ENCODE measurements at places on chromosomes 13 and 19.

- no peak for DNase-seq
Observed at GRCh38 chr19:8355631-8356402, 8.1 kb upstream of the ANGPTL4 start.

DNA sequence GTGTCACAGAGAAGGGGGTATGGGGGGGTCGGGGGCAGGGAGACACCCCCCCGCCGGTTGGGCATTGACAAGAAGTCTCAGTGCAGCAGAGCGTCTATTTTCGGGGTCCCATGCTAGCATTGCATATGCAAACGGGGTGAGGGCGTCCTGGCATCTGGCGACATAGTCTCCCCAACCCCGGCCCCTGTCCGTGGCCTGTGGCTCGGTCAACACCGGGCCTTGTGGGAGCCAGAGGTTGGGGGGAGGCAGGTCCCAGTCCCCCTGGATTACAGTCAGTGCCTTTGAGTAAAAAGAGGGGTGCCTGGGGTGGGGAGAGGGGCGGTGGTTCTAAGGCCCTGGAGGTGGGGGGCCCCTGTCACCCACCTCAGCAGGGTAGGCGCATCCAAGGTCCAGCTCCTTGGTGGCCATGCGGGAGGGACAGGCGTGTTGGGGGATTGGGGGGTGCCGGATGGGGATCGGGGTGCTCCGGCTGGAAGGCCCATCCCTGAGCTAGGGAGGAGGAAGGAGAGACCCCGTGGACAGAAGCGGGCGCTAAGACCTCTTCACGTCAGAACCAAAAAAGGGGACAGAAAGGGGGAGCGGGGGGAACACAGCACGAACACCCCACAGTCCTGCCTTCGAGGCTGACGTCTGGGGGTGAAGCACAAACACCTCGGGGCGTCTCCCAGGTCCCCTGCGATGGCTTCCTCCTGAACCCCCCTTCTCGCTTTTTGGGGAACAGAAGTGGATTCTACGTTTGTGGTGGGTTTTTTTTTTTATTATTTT, 20.9 kb downstream of the ZBTB7A start:
- no peak for DNase-seq

GRCh38 chr19:36060430-36060829, 5.7 kb downstream of the WDR62 start:
- peak; percentile 68 for DNase-seq

GRCh38 chr13:20263393-20264044, 31.4 kb upstream of the GJB6 start:
- no peak for DNase-seq

DNA sequence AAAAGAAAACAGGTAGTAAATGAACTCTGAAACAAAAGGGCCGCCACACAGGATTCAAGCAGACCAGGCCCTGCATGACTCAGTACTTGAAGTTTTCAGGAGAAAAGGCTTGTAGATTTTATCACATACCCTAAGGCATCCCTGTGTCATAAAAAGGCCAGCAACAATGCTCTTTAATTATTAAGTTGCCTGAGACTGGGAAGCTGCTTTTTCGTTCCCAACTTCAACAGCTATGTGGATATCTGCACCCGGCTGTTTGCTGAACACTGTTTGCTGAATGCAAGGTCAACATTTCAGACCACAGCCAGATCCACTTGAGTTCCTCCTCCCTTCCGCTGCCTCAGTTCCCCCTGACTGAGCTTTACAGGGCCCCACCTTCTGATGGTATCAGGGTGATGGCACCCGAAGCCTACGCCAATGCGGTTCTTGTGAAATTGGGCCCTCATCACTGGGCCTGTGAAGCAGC, 6.1 kb upstream of the ECH1 start:
- DNase-seq, result no peak

DNA sequence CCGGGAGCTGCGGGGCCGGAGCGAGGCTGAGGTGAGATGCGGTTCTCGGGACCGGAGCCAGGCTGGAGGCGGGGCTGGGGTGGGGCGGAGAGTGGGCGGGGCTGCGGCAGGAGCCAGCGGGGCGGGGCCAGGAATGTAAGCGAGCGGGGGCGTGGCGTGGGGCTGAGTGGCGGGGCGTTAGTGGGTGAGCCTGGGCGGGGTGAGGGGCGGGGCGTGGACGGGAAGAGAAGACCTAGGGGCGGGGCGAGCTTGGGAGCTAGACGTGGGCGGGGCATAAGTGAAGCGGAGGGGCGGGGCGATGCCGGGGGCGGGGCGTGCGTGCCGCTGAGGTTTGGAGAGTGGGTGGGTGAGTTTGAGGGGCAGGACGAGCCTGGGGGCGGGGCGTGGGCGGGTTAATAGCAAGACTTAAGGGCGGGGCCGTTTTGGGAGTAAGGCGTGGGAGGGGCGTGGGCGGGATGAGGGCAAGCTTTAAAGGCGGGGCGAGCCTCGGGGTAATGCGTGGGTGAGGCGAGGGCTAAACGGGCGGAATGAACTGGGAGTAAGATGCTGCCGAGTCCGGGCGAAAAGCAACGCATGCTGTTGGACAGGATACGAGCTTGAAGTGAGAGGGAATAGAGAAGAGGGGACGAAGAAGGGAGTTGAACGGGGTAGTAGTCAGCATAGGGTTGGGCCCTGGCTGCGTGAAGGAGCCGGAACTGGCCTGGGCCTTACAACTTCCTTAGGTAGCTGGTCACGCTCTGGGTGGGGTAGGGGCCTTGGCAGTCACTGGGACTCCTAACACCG, 572 bp downstream of the SNAPC2 start:
- peak; percentile 83 for DNase-seq

- peak; percentile 83 for DNase-seq
Observed at GRCh38 chr19:9848060-9848459, 12.9 kb downstream of the PIN1 start.

- no peak for DNase-seq
Observed at GRCh38 chr19:35031072-35031881, 1.0 kb downstream of the SCN1B start.
